ENCODE measurements at places on chromosomes 16 and 17. TPM values are rescaled to one million over a fixed set of nuclear protein-coding genes. Genes with fewer than 3 reads are reported as not detected.

The CES5A gene
- not detected for total RNA-seq

The SOST gene
- not detected for total RNA-seq

The CA5A gene
- not detected for total RNA-seq

The TPSG1 gene
- total RNA-seq: not detected

The CYTH1 gene
- total RNA-seq: 44.6 TPM

The KCNH6 gene
- not detected for total RNA-seq

The VAC14 gene
- total RNA-seq: 35.2 TPM

The SPDYE4 gene
- total RNA-seq: not detected

The NECAB2 gene
- not detected for total RNA-seq

The KREMEN2 gene
- total RNA-seq: 3.8 TPM

The RPA1 gene
- 54.2 TPM for total RNA-seq

The PITPNC1 gene
- 25.6 TPM for total RNA-seq

The GLIS2 gene
- 3.6 TPM for total RNA-seq

The SMTNL2 gene
- total RNA-seq: not detected

The CMTM1 gene
- total RNA-seq: 0.34 TPM

The ALDH3A1 gene
- total RNA-seq: 6.2 TPM

The INTS2 gene
- total RNA-seq: 24.6 TPM

The TBC1D3I gene
- 0.07 TPM for total RNA-seq

The C16orf89 gene
- total RNA-seq: not detected

The ARL5C gene
- total RNA-seq: not detected

The KRTAP4-5 gene
- not detected for total RNA-seq

The EME1 gene
- 0.68 TPM for total RNA-seq

The HOXB1 gene
- total RNA-seq: not detected

The MT1M gene
- 0.34 TPM for total RNA-seq

The KCNJ18 gene
- total RNA-seq: not detected

The CCDC40 gene
- total RNA-seq: 0.68 TPM

The ATP6V0D1 gene
- 62.2 TPM for total RNA-seq

The TTYH2 gene
- total RNA-seq: 3.8 TPM

The GRAP gene
- total RNA-seq: 0.14 TPM

The TP53TG3 gene
- not detected for total RNA-seq

The MYL11 gene
- total RNA-seq: not detected

The TEX14 gene
- total RNA-seq: not detected

The CLEC10A gene
- total RNA-seq: not detected

The PPY gene
- total RNA-seq: not detected

The ALOX15 gene
- 0.07 TPM for total RNA-seq

The TMIGD1 gene
- total RNA-seq: not detected

The DRC3 gene
- 0.14 TPM for total RNA-seq

The ARHGAP44 gene
- total RNA-seq: 4.1 TPM

The PYY gene
- total RNA-seq: 0.68 TPM

The PHF12 gene
- total RNA-seq: 19.7 TPM

The MYO15B gene
- 3.6 TPM for total RNA-seq

The TMEM106A gene
- total RNA-seq: 0.50 TPM

The TMEM235 gene
- total RNA-seq: not detected

The CPHXL2 gene
- total RNA-seq: not detected

The GDPD3 gene
- 1.8 TPM for total RNA-seq

The HOXB5 gene
- total RNA-seq: under 0.01 TPM

The HOXB8 gene
- not detected for total RNA-seq

The TRIM25 gene
- 57.4 TPM for total RNA-seq

The GRIN2A gene
- under 0.01 TPM for total RNA-seq

The TTLL6 gene
- total RNA-seq: not detected

The FBXW10B gene
- 1.0 TPM for total RNA-seq

The APOH gene
- not detected for total RNA-seq

The KCNJ2 gene
- total RNA-seq: under 0.01 TPM

The CCL4 gene
- total RNA-seq: not detected

The RTN4RL1 gene
- 0.34 TPM for total RNA-seq

The PHOSPHO1 gene
- total RNA-seq: not detected

The SOX9 gene
- 4.4 TPM for total RNA-seq

The HSD11B2 gene
- total RNA-seq: 4.6 TPM

The CD68 gene
- 8.3 TPM for total RNA-seq

The KRT9 gene
- 0.34 TPM for total RNA-seq

Measured in nasal cavity respiratory epithelium epithelial cell of viscerocranial mucosa (primary cell).